Left ventricle myocardium inferior (tissue), 1 donor: ENCODE measurements at places on chromosomes 12 and 14. TPM values are rescaled to one million over a fixed set of nuclear protein-coding genes. Genes with fewer than 3 reads are reported as not detected.

DNA sequence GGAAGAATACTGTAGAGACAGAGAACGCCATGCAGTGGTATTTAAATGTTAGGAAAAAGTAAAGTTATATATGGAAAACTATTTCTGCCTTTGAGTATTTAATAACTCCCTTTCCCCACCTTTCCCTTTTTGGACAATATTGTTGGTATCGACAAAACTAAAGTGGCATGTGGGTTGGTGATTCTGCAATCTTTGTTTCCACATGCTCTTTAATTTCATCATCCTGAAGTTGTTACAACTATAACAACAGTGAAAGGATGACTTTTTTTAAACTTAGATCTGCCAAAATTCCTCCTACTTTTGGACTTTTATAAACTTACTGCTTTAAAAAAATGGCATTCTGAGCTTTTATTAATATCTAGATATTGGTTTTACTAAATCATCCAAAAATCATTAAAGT lies 25.3 kb downstream of the TTC8 start:
- H3K4me1 ChIP-seq: no peaks in the 10 kb centered on the region
- no peaks in the 10 kb centered on the region for H3K27me3 ChIP-seq
- no peak overlapping the region for H3K4me3 ChIP-seq
- no peaks in the 10 kb centered on the region for H3K36me3 ChIP-seq
- no peak for DNase-seq
- H3K27ac ChIP-seq: no peak overlapping the region

DNA sequence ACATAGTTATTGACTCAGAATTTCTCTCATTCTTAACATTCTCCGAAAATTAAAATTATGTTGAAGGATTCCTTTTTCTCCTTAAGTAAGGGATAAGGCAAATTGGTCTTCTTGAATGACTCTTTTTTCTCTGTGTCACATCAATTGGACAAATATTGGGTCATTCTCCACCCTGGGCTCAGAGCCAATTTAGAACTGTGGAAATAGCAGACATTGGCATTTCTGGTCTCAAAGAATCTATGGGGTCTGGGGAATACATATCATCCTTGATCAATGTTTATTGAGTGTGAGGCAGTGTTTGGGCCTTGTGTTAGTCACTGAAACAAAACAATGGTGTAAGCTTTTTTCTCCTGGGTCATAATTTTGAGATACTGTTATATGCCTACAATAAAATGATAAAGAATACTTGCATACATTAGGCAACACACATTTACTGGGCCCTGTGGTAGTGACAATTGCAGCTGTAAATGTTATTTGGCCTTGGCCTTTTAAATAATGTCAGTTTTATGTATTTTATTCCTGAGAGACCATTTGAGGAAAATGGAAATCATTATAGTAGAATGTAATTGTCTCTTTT lies 414.6 kb downstream of the TMEM132D start:
- H3K27me3 ChIP-seq: peaks cover 21% of the 10 kb centered on the region
- no peaks in the 10 kb centered on the region for H3K4me1 ChIP-seq
- DNase-seq: no peak
- no peaks in the 10 kb centered on the region for H3K36me3 ChIP-seq
- H3K27ac ChIP-seq: no peak overlapping the region
- H3K4me3 ChIP-seq: no peak overlapping the region

DNA sequence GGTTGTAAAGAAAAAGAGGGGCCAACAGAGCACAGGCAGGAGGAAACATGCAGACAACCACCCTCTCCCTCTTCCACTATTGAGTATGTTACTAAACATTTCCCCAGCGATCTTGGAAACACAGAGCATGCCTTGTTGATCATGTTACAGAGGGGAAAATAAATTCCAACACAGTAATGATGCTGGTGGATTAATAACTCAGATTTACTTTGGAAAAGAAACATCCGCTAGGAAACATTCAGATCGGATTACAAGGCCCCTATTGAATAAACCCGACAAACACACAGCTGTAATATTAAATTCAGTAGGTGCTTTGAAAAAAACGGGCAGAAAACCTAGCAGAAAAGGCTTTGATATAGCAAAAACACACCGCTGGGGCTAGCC lies 5.4 kb downstream of the BMP4 start:
- peaks cover 67% of the 10 kb centered on the region for H3K4me1 ChIP-seq
- peak overlapping the region; percentile 84 for H3K4me3 ChIP-seq
- peaks cover 32% of the 10 kb centered on the region for H3K36me3 ChIP-seq
- H3K27ac ChIP-seq: peak overlapping the region; percentile 95

GRCh38 chr12:57456145-57456700 lies 1.1 kb downstream of the INHBE start:
- DNase-seq: no peak
- H3K36me3 ChIP-seq: no peaks in the 10 kb centered on the region
- peaks cover 11% of the 10 kb centered on the region for H3K27me3 ChIP-seq
- no peak overlapping the region for H3K4me3 ChIP-seq
- no peak overlapping the region for H3K27ac ChIP-seq

- H3K27ac ChIP-seq: peak overlapping the region; percentile 87
- H3K36me3 ChIP-seq: no peaks in the 10 kb centered on the region
- H3K4me1 ChIP-seq: peaks cover 51% of the 10 kb centered on the region
- H3K4me3 ChIP-seq: no peak overlapping the region
- no peaks in the 10 kb centered on the region for H3K27me3 ChIP-seq
- DNase-seq: no peak
Measured at GRCh38 chr12:57853864-57854556, 7.5 kb upstream of the CTDSP2 start.

DNA sequence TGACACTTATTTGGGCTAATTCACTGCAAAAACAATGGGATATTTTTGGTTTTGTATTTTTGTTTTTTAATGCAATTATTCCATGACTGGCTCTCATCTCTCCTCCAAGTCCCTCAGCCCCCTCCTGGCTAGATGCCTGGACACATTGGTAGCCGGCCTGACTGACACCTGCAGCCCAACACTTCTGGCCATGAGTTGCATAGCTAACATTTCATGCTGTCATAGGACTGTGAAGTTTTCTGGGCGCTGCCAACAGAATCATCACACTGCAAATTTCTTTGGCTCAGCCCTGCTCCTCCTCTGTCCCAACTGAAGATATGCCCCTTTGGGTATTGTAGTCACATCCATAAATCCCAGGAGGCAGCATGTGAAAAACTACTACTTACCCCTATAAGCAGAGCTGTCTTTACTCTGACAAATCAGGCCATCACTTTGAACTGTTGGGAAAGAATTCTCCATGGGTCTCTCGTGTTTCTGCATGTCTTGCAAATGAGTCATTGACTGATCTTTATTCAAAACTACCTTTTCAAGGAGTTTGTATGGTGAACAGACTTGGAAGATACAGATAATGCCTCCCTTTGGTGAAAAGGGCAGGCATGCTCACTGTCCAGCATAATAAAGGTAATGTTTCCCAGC lies 126.7 kb upstream of the LGR5 start:
- no peaks in the 10 kb centered on the region for H3K27me3 ChIP-seq
- H3K36me3 ChIP-seq: no peaks in the 10 kb centered on the region
- H3K4me3 ChIP-seq: no peak overlapping the region
- no peak overlapping the region for H3K27ac ChIP-seq
- no peak for DNase-seq

- peak overlapping the region; percentile 55 for H3K4me3 ChIP-seq
- DNase-seq: peak; percentile 53
- H3K27ac ChIP-seq: peak overlapping the region; percentile 91
- no peaks in the 10 kb centered on the region for H3K27me3 ChIP-seq
- H3K36me3 ChIP-seq: no peaks in the 10 kb centered on the region
- peaks cover 78% of the 10 kb centered on the region for H3K4me1 ChIP-seq
Measured at GRCh38 chr14:89303456-89304435, 113.3 kb downstream of the FOXN3 start.

Gene RHNO1
- total RNA-seq: 3.6 TPM

Gene ANKS1B
- total RNA-seq: 1.6 TPM
